Hematopoietic multipotent progenitor cell treated with erythropoietin and hydrocortisone succinate and interleukin-3 and kit ligand, for 4 days (in vitro differentiated cells): ENCODE measurements at places on chromosomes 7 and 10.
A peak's percentile ranks its signal among the peaks of the same experiment; 100 is the strongest.

- no peak for DNase-seq
These were observed 15.4 kb downstream of the ADCYAP1R1 start for GRCh38 chr7:31067491-31067890.

DNA sequence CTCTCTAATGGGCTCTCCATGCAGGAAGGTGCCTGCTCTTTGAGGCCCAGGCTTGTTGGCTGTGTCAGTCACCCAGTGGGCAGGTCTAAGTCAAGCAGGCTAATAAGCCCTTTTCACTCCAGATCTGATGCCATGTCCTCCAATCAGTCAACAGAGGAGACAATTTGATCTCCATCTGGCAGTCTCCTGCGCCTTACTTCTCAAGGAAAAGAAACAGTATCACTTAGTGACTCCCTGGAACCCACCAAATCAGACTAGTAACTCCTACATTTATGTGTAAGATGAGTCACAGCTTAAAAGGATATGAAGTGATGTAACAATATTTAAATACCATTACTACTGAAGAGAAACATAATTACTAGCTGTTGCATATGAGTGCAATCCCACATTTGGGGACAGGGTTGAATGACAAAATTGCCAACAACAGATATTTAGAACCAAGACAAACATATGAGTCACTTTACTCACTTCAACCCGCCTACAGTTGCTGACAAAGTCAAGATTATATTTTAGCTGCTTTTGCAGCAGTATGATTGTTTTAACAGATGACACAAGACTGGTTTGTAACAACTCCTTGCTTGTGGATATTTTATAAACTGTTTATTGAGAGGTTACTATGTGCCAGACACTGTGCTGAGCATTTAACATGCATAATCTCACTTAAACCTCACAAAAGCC lies 72.1 kb downstream of the USP6NL start:
- peak; percentile 25 for DNase-seq

- DNase-seq, result no peak
These were observed 76.3 kb downstream of the CFAP46 start for GRCh38 chr10:132865851-132866600.

DNA sequence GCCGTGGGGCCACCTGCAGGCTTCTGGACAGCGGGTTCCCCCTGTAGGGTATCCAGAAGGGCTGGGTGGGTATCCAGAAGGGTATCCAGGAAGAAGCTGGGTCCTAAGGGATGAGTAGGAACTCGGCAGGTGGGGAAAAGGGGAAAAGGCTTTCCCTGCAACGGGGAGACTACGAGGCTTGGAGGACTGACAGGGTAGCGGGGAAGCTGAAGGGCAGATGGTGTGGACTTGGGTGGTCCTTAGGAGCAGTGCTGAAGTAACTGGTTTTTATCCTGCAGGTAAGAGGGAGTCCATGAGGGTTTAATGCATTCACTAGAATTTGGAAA lies 525 bp downstream of the UBE2D4 start:
- no peak for DNase-seq

GRCh38 chr7:27198871-27199801 lies 755 bp downstream of the HOXA13 start:
- no peak for DNase-seq

DNA sequence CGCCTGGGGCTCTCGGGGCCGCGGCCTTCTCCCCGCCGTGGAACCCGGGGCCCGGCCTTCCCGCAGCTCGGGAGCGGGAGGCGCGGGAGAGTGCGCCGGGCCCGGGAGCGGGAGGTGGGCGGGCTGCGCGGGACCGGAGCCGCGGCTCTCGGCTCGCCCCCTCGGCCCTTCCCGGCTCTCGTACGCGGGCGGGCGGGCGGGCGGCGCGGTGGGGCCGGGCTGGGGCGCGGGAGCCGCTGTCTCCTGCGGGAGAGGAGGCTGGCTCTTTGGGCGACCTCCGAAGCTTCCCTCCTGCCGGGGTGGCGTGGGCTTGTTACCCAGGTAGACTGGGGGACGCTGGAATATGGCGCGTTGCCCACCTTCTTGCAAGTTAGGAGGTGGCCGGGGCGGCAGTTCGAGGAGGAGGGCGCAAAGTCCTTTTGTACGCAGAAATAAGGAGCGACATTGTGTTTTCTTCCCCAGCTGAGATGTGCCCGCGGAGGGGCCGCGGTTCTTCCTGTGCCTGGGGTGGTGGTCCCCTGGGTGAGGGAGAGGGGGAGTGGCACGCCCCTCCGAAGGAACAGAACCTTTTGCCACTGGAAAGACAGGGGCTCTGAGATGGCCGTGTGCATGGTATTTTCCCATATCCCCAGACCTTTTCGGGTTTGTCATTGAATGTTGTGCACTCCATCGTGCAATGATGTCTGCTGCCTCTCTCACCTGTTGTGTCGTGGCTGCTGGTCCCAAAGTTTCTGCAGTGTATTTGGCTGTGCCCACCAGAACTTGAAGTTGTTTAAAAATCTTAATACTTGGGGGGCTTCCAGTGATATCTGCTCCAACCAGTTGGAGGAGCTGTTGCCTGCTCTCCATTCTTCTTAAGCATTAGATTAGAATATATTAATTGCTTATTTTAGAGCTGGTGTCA lies 844 bp downstream of the NRF1 start:
- DNase-seq, result peak; percentile 83

DNA sequence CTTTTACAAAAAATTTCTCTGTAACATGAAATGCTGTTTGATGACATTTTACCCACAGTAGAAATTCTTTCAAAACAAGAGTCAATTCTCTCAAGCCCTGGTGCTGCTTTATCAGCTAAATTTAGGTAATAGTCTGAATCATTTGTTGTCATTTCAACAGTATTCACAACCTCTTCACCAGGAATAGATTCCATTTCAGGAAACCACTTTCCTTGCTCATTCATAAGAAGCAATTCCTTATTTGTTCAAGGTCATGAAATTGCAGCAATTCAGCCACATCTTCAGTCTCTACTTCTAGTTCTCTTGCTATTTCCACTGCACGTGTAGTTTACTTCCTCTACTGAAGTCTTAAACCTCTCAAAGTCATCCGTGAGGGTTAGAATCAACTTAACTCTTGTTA lies 14.1 kb downstream of the STAG3 start:
- DNase-seq, result no peak

DNA sequence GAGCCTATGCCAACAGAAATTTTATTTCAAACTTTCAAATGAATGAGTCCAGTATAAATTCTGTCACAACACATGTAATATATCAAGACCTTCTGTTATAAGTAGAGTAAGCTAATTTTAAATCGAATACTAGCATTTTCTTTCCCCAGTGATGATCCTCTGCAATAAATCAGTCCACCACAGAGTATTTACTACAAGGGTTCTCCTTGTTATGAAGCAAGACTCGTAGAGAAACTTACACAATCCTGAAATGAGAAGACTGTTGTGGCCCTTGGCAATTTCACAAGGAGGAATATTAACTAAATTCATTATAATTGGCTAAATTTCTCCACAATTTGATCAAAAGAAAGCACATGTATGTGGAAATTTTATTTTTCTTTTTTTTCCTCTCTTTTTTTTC lies 312.4 kb upstream of the DGKB start:
- DNase-seq, result peak; percentile 13

DNA sequence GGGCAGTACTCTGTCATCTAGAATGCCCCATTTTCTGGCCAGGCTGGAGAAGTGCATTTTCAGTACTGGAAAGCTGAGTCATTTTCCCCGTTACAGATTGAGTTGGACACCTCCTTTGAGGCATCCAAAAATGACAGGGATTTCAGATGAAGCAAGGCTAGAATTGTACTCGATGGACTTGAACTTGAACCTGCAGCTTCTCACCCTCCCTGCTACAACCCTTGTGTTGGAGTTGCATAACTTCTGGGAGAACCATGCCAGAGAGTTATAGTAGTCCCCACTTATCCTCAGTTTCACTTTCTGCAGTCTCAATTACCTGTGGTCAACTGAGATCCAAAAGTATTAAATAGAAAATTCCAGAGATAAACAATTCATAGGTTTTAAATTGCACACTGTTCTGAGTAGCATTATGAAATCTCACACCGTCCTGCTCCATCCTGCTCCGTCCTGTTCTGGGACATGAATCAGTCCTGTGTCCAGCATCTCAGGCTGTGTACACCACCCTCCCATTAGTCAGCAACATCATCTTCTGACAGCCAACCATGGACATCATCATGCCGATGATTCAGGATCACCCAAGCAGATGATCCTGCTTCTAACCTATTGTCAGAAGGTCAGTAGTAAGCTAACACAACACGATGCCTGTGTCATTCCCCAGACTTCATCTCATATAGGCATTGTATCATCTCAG lies 363.7 kb downstream of the DPP6 start:
- no peak for DNase-seq

DNA sequence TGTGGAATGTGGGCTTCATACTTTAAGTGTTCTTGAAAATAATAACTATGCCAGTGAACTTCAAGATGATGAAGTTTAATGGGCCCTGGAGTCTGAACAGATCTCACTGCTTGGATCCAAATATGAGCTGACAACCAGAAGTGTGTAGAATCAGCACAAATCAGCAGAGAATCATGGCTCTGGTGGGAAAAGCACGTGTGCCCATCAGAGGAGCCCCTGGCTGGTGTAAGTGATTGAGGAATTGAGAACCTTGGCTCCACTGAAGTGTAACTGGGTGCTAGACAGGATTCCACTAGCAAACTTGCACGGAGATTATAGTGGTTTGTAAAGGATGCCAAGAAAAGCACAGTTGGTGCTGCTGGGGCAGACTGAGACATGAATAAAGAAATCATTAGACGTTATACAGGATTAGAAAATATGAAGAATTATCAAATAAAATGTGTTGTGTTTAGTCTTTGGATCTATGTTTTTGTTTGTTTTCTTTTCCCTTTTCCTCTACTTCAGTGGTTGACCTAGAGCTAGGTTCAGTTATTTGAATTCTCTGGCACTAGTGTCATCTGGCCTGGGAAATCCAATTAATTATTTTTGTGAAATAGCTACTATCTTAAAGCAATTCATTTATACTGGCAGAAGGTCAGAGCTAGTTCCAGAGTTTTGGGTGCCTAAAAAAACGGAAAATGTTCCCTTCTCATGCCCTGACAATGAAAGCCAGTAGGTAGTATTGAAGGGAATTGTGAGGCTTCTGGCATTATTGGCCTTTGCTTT lies 175.7 kb upstream of the MEOX2 start:
- no peak for DNase-seq

DNA sequence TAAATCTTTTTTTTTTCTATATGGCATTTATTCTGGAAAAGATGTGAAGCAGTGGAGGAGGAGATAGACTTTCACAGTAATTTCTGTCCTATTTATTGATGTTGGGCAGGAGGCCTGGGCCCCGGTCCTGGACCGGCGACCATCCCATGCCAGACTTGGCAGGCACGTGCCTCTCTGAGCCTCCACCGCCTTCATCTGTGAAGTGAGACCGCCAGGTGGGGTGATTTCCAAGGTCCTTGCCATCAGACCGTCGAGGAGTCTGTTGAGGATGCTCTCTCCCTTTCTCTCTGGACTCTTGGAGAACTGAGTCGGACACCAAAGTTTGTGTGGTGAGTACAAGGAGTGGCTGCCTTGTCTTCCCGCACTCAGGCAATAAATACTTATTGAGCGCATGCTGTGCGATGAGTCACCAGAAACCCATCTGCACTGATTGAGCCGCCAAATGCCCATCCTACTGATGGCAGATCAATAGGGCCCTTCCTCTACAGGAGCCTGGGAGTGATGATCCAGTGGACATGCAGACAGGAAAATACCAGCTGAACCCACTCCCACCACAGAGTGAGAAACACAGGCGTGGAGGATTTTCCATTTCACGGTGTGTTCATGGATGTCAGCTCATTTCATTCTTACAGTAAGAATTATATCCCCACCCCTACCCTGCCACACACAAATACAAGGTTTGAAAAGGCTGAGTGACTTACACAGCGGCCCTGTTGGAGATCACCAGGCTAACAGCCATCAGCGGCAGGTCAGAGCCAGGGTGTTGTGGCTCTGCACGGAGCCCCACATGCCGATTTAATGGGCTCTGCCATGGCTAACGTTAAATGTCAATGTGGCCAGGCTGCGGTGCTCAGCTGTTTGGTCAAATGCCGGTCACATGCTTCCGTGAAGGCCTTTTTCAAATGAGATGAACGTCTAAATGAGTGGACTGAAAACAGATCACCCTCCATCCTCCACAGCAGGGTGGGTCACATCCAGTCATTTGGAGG lies 11.5 kb upstream of the PRKAG2 start:
- no peak for DNase-seq

GRCh38 chr10:20085115-20085514 lies 268.9 kb downstream of the PLXDC2 start:
- no peak for DNase-seq

DNA sequence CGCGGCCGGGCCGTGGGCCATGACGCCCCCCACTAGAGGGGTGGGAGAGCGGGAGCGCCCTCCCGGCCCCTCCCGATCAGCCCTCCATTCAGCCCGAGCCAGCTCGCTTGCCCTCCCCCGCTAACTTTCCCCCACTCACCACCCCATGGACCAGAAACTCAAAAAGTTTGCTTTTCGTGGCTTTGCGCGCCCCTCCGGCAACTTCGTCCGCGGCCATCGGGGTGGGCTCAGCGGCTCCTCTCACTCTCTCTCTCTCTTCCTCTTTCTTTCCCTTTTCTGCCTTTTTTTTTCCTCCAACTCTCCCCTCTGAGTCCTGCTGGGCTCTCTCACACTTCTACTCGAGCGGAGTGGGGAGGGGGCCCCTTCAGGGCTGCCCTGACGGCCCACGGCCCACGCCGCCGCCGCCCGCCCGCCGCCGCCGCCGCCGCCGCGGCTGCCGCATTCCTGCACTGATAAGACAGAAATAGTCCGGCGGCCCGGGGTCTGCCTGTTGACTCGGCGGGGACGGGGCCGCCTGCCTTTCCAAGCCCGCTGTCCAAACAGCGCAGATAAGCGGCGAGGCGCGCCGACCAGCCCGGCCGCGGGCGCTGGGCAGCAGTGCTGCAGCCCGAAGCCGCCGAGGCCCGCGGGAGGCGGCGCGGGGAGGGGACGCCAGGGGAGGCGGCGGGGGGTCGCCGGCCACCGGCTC lies at the start of gene SMARCD3:
Gene SMARCD3 (minus strand): TSS at position 349 of the 688 bp plus-strand sequence. CDS start 132 bp downstream, at position 217.
- DNase-seq, result peak; percentile 56

DNA sequence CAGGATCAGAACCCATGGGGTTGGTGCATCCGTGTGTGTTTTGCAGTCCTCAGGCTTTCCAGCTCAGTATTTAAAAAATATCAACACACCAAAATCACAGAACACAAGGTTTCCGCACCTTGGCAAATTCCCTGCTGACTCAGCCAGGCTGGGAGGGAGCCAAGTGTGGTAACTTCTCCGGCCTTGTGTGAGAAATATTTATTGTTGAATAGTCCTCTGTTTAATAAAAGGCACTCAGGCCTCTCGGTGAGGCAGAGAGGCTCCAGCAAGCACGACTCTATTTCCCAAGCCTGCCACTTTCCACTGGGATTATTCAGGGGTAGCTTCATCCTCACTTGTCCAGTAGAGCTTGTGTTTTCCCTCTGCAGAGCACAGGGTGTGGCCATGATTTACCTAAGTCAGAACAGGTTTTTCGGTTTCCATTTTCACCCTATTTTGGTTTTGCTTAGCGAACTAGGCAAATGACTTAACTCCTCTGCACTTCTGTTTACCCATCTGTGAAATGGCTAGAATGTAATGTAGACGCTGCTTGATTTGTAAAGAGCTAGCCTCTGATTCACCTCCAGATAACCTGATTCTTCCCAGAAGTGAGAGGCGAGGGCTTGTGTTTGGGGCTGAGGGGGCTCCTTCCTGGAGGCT lies 13.0 kb upstream of the CHST15 start:
- peak; percentile 28 for DNase-seq
